Stimulated activated CD8-positive, alpha-beta memory T cell treated with anti-CD3 and anti-CD28 coated beads, Interleukin-15, amount 100 ng/mL, for 24 hours (primary cell): ENCODE measurements at places on chromosomes 4 and X.

DNA sequence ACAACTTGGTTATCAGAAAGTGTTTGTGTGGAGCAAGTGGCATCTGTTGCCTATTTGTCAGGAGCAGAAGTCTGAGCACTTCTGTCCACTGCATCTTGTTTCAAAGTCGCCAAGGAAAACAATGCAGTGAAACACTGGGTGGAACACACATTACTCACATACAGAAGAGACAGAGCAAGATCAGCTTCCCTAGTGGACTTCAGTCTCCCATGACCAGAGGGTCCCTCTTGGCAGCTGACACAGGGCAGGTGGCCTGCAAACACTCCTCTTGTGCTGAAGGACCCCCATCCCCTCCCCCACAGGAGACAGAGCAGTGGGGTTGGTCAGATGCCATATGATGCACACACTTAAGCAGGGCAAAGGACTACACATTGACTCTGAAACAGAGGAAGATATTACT lies 3.6 kb upstream of the BBS12 start:
- no peak for DNase-seq

DNA sequence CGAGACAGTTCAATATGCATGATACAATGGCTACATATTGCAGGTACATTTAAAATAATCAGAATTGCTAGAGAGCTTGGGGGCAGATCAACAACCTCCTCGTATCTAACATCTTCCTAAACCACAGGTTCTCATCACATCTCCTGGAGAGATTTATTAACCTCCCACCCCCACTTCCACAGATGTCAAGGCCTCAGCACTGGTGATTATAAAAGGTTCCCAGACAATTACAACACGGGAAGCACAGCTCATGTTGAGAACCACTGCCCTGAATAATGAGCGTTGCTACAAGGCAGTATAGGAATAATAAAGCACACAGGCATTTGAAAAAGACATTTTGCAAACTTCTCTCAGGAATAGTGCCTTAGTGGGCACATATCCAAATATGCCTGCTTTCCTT lies 42.8 kb downstream of the ELOVL6 start:
- no peak for DNase-seq

- no peak for DNase-seq
Measured at GRCh38 chrX:17822351-17822750, 38.7 kb downstream of the RAI2 start.

- DNase-seq: no peak
Measured at GRCh38 chrX:96102997-96103396, 581.6 kb upstream of the DIAPH2 start.

GRCh38 chr4:41658163-41658562 lies 90.4 kb downstream of the PHOX2B start:
- DNase-seq: no peak

GRCh38 chr4:103429283-103429682 lies 231.1 kb upstream of the CENPE start:
- no peak for DNase-seq

DNA sequence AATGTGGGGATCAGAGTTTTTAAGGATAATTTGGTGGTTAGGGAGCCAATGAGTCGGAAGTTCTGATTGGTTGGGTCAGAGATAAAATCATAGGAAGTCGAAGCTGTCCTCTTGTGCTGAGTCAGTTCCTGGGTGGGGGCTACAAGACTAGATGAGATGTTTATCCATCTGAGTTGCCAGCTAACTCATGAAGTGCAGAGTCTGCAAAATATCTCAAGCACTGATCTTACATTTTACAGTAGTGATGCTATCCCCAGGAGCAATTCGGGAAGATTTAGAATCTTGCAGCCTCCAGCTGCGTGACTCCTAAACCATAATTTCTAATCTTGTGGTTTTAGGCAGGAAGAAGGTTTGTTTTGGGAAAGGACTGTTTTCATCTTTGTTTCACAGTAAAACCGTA lies 565.8 kb upstream of the SPANXN1 start:
- no peak for DNase-seq

GRCh38 chrX:9227276-9227675 lies 193.3 kb upstream of the FAM9B start:
- DNase-seq: no peak

- no peak for DNase-seq
Measured at GRCh38 chrX:32041181-32041580, 969.3 kb upstream of the FTHL17 start.

DNA sequence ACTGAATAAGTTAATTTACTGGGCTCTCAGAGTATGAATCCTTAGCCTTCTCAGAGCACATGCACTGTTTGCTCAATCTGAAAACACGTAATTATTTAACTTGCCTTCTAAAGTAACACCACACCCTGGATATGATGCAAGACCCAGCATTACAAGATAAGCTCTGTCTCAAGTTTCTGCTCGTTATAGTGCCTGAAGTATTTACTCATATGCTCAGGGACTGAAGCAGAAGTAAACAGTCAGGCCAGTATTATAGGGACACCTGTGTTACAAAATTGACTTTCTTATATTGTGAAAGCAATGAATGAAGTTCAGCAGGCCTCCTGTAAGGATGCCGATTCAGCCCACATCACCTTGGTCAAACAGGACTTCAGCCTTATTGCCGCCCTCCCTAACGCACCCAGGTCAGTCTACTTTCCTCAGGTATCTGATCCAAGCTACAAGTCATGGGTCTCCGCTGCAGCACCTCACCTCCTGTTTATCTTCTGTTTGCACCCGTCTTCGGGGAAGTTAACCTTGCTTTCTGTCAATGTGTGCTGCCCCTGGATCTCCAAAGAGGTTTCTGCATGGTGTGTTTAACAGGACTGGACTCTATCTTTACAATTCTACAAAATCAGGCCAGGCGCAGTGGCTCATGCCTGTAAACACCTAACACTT lies 42.8 kb upstream of the KLF3 start:
- DNase-seq: no peak

DNA sequence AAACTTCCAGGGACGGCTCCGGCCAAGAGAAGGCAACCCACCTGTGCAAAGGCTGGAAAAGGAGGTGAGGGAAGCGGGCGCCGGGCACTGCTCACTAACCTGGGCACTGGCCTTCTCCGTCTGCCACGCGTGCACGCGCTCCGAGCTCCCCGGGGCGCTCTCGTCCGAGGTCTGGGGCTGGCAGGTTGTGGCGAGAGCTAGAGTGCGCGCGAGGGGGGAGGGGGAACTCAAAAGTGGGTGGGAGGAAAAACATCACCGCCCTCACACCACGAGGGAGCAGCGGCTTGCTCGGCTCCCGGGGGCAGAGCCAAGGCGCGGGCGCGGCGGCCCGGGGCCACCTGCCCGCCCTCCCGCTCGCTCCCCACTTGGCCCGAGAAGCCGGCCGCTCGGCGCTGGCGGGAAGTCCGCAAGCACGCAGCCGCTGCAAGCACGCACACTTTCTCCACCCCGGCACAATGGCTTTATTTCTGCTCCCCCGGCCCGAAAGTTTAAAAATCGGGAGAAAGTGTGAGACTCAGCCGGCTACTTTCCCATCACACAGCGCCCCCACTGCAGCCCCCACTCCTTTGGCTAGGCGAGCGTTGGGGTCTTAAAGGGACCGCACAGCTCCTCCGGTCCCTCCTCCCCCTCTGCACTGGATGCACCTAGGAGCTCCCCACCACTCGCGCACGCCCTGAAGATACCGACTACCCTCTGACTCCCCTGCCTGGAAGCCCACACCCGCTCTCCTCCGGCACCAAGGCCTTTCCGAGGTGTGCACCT lies at the start of gene CHRDL1:
TSS of gene CHRDL1 (minus strand) at position 173 of the 762 bp plus-strand sequence. CDS start 3,636 bp downstream, outside the sequence.
- DNase-seq: no peak
